ENCODE measurements at places on chromosomes 5 and 9.

- DNase-seq: no peak
These were observed 31.6 kb upstream of the ADAMTS2 start for GRCh38 chr5:179376701-179377420.

GRCh38 chr5:98791001-98791519 is 17.6 kb downstream of the RGMB start:
- DNase-seq: no peak

DNA sequence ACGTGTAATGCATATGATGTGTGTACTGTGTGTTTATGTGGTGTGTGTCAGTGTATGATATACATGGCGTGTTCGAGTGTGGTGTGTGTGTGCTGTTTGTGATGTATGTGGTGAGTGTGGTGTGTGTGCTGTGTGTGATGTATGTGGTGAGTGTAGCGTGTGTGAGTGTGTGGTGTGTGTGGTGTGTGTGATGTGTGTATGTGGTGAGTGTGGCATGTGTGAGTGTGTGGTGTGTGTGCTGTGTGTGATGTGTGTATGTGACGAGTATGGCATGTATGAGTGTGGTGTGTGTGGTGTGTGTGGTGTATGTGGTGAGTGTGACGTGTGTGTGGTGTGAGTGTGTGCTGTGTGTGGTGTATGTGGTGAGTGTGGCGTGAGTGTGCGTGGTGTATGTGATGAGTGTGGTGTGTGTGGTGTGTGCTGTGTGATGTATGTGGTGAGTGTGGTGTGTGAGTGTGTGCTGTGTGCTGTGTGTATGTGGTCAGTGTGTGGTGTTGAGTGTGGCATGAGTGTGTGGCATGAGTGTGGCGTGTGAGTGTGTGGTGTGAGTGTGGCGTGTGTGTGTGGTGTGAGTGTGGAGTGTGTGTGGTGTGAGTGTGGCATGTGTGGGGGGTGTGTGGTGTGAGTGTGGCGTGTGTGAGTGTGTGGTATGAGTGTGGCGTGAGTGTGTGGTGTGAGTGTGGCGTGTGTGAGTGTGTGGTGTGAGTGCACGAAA is 56.8 kb upstream of the CKS2 start:
- no peak for DNase-seq

DNA sequence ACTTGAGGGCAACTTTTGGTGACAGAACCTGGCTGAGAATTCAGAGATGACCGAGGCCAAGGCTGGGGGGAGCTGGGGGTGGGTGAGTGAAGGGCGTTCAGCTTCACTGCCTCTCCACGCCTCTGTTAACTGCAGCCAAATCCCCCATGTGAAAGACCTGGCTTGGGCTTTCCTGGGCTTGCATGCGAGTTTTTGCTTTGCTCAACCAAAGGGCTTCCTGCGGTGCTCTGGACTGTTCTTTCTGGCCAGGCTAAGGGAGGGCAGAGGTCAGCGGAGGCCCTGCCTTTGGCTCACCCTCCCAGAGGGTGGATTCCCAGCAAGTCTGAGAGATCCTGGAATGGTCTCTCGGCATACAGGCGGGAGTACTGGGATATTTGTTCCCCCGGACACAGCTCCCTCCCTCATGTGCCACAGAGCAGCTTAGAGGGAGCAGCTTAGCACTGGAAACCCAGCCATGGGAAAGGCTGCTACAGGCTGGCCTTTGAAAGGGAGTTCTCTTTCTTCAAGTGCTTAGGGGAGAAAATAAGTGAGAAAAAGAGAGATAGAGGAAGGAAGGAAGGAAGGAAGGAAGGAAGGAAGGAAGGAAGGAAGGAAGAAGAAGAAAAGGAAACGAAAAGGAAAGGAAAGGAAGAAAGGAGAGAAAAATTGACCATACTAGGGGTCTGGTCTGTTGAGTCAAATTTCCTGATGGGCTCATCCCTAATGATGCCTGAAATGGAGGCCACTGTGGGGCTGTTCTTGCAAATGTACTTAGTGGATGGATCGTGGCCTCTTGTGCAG is 158.8 kb downstream of the FGF18 start:
- no peak for DNase-seq

GRCh38 chr9:14399756-14400657 is 86.1 kb upstream of the NFIB start:
- DNase-seq: no peak

GRCh38 chr5:20678386-20678785 is 690.4 kb upstream of the CDH18 start:
- no peak for DNase-seq

- DNase-seq: peak; percentile 80
These were observed 263.2 kb downstream of the COX7C start for GRCh38 chr5:86880785-86881492.

DNA sequence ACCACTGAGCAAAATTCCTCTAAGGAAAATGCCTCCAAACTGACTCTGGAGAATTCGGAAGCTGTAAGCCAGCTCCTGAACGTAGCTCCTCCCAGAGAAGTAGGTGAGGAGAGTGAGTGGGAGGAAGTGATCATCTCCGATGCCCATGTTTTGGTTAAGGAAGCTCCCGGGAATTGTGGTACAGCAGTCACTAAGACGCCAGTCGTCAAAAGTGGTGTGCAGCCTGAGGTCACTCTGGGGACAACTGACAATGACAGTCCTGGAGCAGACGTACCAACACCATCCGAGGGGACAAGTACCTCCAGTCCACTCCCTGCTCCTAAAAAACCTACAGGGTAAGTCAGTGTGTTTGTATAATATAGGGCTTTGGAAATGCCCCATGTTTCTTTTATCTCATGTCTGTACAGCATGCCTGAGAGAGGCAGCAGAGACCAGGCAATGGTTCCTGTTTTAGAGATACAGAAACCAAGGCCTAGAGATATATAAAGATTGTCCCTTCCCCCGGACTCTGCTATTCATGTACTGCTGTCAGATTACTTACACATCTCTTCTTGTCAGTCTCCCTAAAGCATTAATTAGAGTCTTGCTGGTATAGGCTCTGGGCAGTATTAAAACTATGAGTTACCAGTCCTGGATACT is 23.9 kb downstream of the HMGXB3 start:
- DNase-seq: no peak

GRCh38 chr5:176654856-176655255 is 7.6 kb downstream of the TSPAN17 start:
- DNase-seq: no peak

GRCh38 chr5:59021837-59022514 is 439.1 kb downstream of the RAB3C start:
- no peak for DNase-seq

DNA sequence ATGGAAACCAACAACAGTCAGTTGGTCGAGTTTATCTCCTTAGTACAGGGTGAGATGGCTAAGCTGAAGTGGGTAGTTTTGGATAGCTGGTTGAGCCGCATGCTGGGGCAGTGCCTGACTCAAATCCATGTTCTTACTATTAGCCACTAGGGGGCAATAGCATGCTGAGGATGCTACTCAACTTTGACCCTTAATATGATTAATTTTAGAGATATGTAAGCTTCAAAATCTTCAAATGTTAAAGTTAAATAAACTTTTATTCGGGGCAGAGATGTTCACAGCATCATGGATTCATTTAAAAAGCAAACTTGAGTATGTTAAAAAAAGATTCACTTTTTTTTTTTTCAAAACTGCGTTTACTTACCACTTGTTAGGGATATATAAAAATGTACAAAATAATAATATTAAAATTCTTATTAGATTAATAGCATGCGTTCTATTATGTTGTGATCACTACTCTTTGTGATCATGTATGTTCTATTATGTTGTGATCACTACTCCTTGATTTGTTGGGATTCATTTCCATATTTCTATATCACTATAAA is 57.0 kb downstream of the C9orf153 start:
- peak; percentile 70 for DNase-seq

DNA sequence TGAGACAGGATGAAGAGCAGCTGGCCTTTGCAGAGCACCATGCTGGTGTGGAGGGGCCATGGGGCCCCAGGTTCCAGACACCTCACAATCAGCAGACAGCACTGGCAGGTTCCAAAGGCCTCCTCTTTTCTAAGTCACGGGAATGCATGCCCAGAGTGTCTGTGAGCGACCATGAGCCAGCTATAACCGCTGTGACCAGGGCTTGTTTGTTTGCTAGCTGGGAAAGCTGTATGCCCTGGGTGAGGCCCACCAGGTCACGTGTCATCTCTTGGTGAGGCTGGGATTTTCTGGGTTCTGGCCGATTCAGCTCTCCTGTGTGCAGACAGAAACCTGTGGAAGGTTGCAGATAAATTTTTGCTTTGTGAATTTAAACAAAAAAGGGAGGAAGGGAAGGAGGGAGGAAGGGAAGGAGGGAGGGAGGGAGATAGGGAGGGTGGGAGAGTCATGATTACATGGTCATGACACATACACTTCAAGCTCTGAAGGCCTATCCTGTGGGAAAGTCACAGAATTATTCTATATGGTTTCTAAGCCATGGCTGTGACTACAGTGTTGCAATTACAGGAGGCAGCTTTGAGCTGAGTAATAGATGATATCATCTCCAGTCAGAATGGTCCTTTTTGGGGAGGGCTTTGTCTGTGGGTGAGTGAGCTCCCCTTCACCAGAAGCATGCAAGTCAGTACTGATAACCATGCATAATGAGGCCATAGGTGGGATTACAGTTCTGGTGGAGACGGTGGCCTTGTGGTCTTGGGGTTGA is 37.2 kb downstream of the PAPPA start:
- no peak for DNase-seq

DNA sequence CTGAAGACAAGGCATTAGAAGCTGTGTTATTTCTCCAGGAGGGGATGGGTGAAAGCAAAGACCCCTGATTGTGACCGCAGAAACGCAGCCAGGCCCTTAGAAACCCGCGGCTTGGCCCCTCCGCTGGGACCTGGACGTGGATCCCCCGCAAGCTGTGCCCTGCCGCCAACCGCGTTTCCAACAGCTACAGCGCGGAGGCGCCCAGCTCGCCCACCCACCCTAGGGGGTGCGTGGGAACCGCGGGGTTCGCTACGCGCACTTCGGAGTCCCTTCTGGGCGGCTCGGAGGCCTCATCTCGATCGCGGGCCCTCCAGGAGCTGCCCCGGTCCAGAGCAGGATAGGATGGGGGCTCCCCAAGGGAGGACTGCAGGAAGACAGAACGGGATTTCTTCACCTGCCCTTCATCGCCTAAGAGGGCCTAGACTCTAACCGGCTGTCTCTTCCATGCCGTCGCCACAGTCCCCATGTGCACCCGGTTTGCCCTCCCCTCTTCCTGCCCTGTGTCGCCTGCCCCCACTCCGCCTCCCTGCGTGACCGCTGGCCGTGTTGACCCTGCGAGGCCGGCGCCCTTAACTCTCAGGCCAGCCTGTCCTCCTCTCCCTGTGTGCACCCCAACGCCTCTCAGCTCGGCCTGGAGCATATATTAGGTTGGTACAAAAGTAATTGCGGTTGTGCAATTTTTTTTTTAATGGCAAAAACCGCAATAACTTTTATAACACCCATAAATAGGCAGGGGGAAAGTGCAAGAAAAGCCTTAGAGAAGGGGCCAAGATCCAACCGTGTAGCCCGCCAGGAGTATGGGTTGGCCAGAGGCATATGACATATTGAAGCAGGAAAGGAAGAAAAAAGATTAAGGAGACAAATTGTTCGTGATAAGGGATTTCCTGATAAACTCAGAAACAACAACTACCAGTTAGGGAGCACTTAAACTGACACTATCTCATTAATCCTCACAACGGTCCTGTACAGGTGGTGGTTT is 68.1 kb upstream of the FREM1 start:
- no peak for DNase-seq

GRCh38 chr9:26331223-26331622 is 561.4 kb downstream of the CAAP1 start:
- no peak for DNase-seq

DNA sequence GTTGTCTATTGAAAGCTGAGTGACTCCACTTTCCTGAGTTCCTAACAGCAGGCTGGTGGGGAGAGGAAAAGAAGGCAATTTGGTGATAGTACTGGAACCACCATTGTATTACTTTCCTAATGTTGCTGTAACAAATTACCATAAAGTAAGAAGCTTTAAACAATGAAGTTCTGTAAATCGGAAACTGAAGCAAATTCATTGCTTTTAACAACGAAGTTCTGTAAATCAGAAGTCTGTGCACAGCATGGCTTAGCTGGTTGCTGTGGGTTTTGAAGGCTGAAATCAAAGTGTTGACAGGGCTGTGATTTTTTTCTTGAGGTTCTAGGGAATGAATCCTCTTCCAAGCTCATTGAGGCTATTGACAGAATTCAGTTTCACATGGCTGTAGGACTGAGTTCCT is 72.3 kb downstream of the SLC44A1 start:
- no peak for DNase-seq

DNA sequence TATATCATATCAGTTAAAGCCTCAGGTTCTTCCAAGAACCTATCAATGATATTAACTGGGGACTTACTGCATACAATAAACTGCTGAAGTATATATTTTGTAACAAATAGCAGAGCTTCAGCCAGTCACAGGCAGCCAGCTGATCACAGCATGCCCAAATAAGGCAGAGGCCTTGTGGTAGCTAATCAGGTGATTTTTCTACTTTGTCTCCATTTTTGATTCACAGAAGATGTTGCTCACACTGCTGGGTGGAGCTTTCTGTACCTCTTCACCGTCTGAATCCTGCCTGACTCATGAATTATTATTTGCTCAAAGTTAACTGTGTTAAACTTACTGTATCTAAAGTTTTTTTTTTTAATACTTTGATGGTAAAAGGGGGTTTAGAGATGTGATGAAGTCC is 357.4 kb downstream of the PSAT1 start:
- DNase-seq: no peak

- no peak for DNase-seq
These were observed 5.6 kb upstream of the HSPB3 start for GRCh38 chr5:54449923-54450322.

DNA sequence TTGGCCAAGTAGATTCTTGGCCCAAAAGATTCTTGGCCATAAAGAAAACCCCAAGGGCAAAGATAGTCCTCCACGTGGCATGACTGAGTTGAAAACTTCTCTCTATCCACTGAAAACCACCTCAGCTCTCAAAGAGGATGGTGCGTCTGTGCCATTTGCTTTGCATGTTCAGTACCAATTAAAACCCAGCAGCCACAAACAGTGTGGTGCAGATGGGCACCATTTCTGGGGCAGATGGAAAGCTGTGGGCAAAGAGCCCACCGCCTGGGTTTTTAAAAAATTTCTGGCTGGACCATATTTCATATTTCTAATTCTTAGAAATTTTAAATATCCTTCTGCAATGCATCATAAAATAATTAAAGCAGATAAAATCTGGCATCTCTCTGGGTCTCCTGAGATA is 84.5 kb upstream of the PUM3 start:
- DNase-seq: no peak

GRCh38 chr9:133703591-133704399 is 34.4 kb downstream of the SARDH start:
- DNase-seq: peak; percentile 13

GRCh38 chr9:311841-312240 is 97.2 kb downstream of the DOCK8 start:
- no peak for DNase-seq

- DNase-seq: no peak
These were observed 269.7 kb downstream of the ISL1 start for GRCh38 chr5:51652980-51653379.

DNA sequence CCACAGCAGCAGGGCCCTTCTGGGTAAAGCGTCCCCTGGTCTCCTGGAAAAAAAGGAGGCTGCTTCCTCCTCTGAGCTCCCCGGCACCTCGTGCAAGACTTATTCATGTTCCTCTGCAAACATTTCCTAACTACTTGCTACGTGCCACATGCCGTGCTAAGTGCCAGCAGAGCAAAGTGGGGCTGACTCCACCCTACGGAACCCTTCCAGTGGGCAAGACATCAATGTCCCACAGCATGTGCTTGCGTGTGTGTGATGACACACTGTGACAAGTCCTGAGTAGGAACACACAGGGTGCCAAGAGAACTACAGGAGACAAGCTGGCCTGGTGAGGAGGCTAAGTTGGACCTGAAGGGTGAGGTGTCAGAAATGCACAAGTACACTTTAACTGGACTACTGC is 57.4 kb downstream of the SEMA4D start:
- no peak for DNase-seq

Data from SW480 (cell line).